ENCODE measurements at places on chromosomes 5 and 9. TPM values are rescaled to one million over a fixed set of nuclear protein-coding genes. Genes with fewer than 3 reads are reported as not detected.

GRCh38 chr5:66340786-66341185, 196.7 kb downstream of the SREK1 start:
- no peak overlapping the region for H3K4me3 ChIP-seq
- H3K27ac ChIP-seq = no peak overlapping the region
- DNase-seq = no peak
- no peaks in the 10 kb centered on the region for H3K27me3 ChIP-seq
- no peaks in the 10 kb centered on the region for H3K36me3 ChIP-seq

SLC6A7 gene
- not detected for total RNA-seq

PHF24 gene
- not detected for total RNA-seq

DNA sequence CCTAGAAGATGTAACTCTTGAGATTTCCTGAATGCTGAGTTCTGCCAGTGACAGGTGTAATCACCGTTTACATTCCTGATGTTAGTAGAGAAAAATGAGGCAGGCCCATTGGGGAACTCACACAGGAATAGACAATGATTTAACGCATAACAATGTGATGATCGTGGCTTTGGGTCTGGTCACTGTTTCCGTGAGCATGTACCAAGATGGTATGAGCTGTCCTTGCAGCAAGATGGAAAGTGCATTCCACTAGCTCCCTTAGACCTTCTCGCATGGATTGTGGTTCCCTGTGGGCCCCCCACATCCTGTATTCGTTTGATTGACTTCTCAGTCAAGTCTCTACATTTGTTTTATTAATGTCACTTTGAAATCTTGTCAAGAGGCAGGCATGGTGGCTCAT, 124.0 kb upstream of the DAP start:
- no peak overlapping the region for H3K27ac ChIP-seq
- no peaks in the 10 kb centered on the region for H3K4me1 ChIP-seq
- no peak overlapping the region for H3K4me3 ChIP-seq
- peak; percentile 78 for DNase-seq
- no peaks in the 10 kb centered on the region for H3K27me3 ChIP-seq
- H3K36me3 ChIP-seq = no peaks in the 10 kb centered on the region

C5orf58 gene
- not detected for total RNA-seq

DNA sequence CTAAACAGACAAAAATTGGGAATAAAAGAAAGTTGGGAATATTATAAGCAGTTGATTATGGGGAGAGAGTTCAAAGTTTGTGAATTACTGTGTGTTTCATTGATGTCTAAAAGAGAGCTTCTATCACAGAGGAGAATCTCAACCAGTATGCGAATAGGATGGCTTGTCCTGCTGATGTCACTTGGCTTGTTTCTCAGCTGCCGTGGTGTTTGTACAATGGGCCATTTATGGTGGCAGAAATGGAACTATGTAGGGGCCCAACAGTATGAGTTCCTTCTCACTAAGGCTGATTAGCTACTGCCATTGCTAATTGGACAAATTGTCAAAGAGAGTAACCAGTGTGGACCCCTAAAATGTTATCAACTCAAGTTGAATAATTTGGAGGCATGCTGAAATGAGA, 103.9 kb downstream of the ST8SIA4 start:
- no peak overlapping the region for H3K27ac ChIP-seq
- no peaks in the 10 kb centered on the region for H3K27me3 ChIP-seq
- H3K36me3 ChIP-seq = no peaks in the 10 kb centered on the region
- no peak for DNase-seq
- H3K4me1 ChIP-seq = no peaks in the 10 kb centered on the region

- no peak for DNase-seq
- H3K27me3 ChIP-seq = no peaks in the 10 kb centered on the region
- no peaks in the 10 kb centered on the region for H3K36me3 ChIP-seq
These were observed 19.7 kb upstream of the ARHGEF28 start for GRCh38 chr5:73606206-73606753.

FOXD4L6 gene
- not detected for total RNA-seq

GRCh38 chr9:135342206-135343130, 137.1 kb upstream of the PPP1R26 start:
- no peaks in the 10 kb centered on the region for H3K4me1 ChIP-seq
- H3K4me3 ChIP-seq = no peak overlapping the region
- no peak for DNase-seq
- H3K36me3 ChIP-seq = no peaks in the 10 kb centered on the region
- H3K27me3 ChIP-seq = no peaks in the 10 kb centered on the region

DNA sequence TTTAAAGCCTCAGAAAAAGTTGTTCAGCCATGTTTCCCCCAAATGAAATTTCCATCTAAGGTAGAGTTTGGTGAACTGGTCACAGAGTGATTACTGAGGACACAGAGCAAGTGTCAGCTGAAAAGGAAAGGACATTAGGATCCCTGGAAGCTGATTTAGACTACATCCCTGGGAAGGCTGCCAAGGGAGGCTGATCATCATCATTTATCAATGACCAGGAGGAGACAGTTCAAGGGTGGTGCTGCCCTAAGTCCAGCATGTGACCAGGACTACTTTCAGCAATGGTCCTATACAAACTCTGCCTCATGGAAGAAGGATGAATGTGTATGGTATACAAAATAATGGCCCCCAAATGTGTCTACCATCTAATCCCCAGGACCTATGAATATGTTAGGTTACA, 120.6 kb downstream of the PIK3R1 start:
- DNase-seq = no peak
- H3K36me3 ChIP-seq = no peaks in the 10 kb centered on the region
- peaks cover 4% of the 10 kb centered on the region for H3K4me1 ChIP-seq
- no peak overlapping the region for H3K4me3 ChIP-seq
- no peak overlapping the region for H3K27ac ChIP-seq
- H3K27me3 ChIP-seq = no peaks in the 10 kb centered on the region

SAXO1 gene
- total RNA-seq = under 0.01 TPM

DNA sequence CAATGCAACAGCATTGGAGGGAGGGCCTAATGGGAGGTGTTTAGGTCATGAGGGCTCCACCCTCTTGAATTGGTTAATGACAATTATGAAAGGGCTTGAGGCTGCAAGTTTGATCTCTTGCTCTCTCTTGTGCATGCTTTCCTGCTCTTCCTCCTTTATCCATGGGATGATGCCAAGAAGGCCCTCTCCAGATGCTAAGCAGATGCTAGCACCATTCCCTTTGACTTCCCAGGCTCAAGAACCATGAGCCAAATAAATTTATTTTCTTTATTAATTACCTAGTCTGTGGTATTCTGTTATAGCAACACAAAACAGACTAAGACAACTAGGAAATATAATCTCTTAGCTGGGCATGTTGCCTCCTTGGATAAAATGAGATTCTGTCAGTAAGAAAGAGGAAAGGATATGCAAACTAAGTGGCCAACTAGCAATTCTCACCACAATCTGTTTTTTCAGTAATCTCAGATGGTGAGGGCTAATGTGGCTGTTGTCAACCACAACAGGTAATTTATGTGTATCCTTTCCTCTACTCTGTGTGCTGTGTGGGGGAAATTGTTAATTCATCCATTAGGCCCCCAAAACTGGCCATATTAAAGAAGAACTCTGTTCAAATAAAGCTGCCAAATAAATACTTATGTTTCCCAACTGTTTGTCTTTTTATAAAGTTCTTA, 269.1 kb upstream of the CD180 start:
- H3K4me3 ChIP-seq = no peak overlapping the region
- H3K27me3 ChIP-seq = no peaks in the 10 kb centered on the region
- no peak overlapping the region for H3K27ac ChIP-seq
- no peak for DNase-seq
- H3K4me1 ChIP-seq = no peaks in the 10 kb centered on the region

GRCh38 chr9:68545033-68545705, 4.5 kb upstream of the TMEM252 start:
- no peak for DNase-seq
- no peaks in the 10 kb centered on the region for H3K4me1 ChIP-seq
- H3K27me3 ChIP-seq = peaks cover 5% of the 10 kb centered on the region
- H3K36me3 ChIP-seq = no peaks in the 10 kb centered on the region
- no peak overlapping the region for H3K4me3 ChIP-seq

- H3K27ac ChIP-seq = no peak overlapping the region
- H3K4me1 ChIP-seq = no peaks in the 10 kb centered on the region
- H3K4me3 ChIP-seq = no peak overlapping the region
- no peak for DNase-seq
- no peaks in the 10 kb centered on the region for H3K36me3 ChIP-seq
These were observed 607.0 kb downstream of the ISL1 start for GRCh38 chr5:51990241-51990640.

- H3K4me1 ChIP-seq = no peaks in the 10 kb centered on the region
- no peak overlapping the region for H3K27ac ChIP-seq
- DNase-seq = no peak
- no peaks in the 10 kb centered on the region for H3K27me3 ChIP-seq
These were observed 173.2 kb upstream of the FBN2 start for GRCh38 chr5:128711216-128711615.

- H3K27me3 ChIP-seq = peaks cover 3% of the 10 kb centered on the region
- no peaks in the 10 kb centered on the region for H3K36me3 ChIP-seq
- H3K4me1 ChIP-seq = no peaks in the 10 kb centered on the region
These were observed 12.7 kb upstream of the EGFL7 start for GRCh38 chr9:136650021-136650420.
